ENCODE measurements at places on chromosomes 2 and 18. TPM values are rescaled to one million over a fixed set of nuclear protein-coding genes. Genes with fewer than 3 reads are reported as not detected.
A peak's percentile ranks its signal among the peaks of the same experiment; 100 is the strongest.

The TUBA3E gene
- total RNA-seq = not detected

The CHN1 gene
- total RNA-seq = 11.0 TPM

The ENOSF1 gene
- 3.5 TPM for total RNA-seq

- DNase-seq = no peak
These were observed 65.8 kb downstream of the PARD3B start for GRCh38 chr2:204611017-204611631.

DNA sequence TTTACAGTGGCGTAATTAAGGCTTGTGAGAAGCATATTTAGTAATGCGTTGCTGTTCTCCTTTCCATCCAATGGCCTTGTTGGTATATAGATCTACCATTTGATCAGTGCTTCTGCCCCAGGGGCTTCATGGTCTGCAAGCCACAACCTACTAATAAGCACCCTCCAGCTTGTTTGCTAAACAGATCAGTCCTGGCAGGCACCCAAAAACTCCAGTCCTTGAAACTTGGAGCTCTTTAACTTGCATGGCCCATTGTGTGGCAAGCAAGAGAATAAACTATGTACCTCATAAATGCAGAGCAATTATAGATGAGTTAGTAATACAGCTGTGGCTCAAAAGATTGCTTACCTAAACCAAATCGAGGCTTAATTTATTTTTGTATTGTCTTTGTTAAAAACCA is 158.5 kb downstream of the FTCDNL1 start:
- DNase-seq = peak; percentile 41
